ENCODE measurements at places on chromosomes 1 and 21. TPM values are rescaled to one million over a fixed set of nuclear protein-coding genes. Genes with fewer than 3 reads are reported as not detected.

LGALS8 gene
- 69.4 TPM for total RNA-seq

TNFSF4 gene
- total RNA-seq: 1.7 TPM

SEMA4A gene
- total RNA-seq: 8.4 TPM

CD244 gene
- 0.98 TPM for total RNA-seq

NUDC gene
- 58.4 TPM for total RNA-seq

ELF3 gene
- total RNA-seq: 6.4 TPM

WNT9A gene
- 11.4 TPM for total RNA-seq
